AG08395 (cell line): ENCODE measurements at places on chromosomes 4 and X.

DNA sequence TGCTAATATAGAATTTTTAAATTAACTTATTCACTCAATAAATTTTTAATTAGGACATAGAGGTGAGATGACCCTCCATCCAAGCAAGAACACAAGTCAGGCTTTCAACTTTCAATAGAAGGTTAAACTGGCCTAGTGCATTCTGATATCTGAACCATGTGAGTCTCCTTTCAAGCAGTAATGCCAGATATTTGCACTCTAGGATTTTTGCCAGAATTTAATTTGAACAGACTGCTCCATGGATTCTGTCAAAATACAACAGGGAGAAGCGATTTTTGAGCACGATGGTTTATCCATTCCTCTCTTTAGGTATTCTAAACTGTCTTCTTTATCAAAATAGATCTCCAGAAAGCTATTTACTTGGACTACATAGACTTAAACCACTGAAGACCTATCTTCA lies 72.0 kb upstream of the DCLK2 start:
- no peak for DNase-seq

- DNase-seq, result no peak
Measured at GRCh38 chr4:2827071-2827873, 16.4 kb upstream of the ADD1 start.

DNA sequence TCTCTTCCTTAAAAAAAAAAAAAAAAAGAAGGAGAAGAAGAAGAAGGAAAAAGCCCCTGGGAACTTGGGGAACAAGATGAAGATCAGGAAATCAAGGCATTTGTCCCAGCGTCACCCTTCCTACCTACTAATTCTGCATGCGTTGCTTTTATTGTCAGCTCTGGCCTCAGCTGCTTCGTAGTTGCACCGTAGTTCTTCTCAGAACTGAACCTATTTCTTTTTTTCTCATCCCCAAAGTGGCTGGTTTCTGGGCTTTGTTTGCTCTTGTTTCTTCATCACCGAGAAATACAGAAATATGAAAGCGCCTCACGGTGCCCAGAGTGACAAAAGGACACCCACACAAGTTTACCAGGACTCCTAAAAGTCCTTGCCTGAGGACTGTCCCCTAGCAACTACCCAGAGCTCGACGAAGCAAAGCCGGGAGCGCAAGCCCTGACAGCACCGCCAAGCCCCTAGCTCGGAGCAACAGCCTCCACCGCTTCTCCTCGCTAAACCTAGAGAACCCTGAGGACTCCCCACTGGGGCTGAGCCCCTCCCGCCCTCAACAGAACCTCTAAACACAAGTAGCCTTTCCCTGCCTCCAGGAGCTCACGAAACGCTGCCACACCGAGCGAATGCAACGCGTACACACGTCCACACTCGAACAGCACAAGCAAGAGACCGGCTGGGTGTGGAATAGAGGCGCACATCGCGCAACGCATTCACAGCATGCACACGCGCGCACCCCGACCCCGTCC lies 710 bp downstream of the PRKG2 start:
- DNase-seq, result peak; percentile 37

DNA sequence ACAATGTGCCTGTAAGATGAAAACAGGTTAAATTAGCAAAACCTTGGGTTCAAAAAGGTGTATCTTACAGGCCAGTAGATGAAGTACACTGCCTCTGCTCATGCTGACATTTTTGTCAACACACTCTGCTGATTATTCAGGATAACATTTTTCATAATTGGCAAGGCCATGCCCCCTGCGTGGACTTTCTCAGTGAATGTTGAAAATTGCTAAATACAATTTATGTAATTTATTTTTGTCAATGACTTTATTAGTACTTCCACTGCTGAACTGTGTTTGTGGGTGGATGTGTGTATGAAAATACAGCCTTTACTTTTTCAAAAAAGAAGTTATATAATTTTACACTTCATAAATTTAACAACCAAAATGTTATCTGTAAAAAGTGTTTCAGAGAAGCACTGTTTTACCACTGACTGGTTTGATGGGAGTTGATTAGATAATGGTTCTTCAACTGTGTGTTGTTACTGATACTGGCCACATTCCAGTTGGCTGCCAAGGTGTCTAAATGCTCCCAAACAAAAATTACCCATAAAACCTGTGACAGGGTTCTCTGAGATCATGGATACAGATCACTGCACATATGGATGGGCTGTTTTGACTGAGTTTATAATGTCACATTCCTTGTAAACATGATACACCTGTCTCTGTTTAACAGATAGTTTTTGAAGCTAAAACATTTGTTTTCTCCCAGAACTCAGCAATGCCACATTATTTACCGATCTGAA lies 151.9 kb upstream of the SLC7A11 start:
- no peak for DNase-seq

GRCh38 chrX:17654116-17654515 lies 83.2 kb upstream of the SCML1 start:
- no peak for DNase-seq

- no peak for DNase-seq
Measured at GRCh38 chr4:15007201-15007600, 4.9 kb downstream of the CPEB2 start.

DNA sequence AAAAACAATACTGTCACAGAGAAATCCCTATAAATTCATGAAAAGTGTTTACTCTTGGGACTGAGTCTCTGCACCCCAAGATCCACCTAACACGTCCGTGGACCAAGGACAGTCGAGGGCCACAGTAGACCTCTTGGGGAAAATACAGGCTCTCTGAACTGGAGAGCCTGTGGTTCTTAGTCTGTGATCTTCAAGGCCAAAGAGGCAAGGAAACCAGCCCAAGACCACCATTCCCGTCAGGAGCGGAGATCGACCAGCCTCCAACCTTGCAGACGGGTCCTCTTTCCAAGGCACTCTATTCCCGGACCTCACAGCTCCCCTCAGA lies 1.6 kb upstream of the APBB2 start:
- DNase-seq, result no peak

DNA sequence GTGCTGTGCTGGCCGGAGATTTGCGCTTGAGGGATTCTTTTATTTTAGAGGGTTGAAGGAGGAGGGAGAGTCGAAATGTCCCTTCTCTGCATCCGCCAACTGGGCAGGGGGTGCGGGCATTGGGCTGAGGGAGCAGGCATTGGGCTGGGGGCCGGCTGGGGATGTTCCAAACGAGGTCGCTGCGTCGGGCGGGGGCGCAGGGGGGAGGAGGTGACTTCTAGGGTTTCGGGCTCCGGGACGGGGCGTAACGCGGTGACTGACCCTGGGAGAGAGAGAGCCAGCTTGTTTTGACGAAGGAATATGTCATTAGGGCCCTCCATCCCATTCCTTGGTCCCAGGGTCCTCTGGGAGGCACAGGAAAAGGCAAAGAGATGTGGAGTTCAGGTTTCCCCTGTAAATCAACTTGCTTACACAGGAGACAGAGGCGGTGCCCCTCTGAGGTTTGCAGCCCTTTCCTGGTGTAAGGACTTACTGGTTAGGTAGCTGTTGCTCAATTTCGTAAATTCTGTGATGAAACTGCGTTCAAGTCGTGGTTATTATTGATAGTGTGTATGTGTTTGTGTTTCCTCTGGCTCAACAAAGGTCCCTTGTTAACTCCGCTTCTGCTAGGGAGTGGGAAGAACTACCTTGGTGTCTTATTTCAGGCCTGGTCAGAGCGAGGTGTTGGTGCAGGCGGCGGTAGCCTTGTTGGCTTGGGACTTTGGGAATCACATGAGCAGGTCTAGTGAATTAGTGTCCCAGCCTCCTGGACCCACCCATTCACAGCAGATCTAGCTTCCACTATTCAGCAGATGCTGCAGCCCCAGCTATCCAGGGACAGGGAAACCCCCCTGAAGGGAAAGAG lies 716 bp downstream of the FHIP1A start:
- no peak for DNase-seq

DNA sequence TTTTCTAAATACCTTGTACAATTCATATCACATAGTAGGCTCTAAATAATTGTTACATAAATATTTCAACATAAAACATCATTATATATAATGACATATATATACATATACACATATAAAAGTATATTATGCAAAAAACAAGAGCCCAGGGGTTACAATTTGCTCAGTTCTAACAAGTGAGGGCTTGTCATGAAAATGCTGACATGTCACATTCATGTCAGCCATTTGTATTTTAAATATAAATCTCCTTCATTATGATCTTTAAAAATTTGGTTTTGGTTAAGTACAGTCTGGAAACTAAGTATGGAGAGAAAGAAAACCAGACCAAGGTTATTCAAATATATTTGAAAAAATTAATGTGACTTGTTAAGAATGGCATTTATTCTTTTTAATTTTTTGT lies 2745.4 kb downstream of the PCDH7 start:
- DNase-seq, result no peak

- no peak for DNase-seq
Measured at GRCh38 chr4:180637616-180638015, 1605.6 kb upstream of the TENM3 start.

DNA sequence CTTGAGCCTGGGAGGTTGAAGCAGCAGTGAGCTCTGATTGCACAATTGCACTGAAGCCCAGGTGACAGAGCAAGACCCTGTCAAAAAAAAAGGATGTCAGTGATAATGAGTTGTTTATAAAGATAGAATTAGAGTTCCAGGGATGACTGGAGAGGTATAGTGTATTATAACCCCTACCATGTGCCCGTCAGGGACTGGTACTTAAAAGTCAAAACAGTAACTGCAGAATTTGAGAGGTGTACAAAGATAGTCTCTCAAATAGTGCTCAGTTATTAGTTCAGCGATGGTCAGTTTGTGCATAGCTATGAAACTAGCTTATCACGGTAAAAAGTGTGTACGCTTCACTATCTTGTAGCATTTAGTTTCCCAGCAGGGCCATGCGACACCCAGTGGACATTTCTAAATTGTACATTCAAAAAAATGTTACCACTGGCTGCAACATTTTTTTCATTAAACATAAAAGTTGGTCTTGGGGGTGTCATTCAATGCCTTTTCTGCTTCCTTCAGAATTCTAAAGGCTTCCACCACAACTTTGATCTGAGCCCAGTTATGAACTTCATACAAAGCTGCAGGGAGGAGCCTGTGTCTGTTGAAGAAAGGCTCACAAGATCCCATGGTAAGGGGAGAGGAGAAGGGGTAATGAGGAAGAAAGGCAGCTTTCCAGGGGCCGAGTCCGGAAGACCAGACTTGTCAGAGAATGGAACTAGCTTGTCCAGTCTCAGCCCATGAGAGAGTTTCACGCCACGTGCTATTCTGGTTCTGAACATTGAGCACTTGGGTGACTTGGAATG lies 9.2 kb upstream of the GYG2 start:
- DNase-seq, result peak; percentile 67

- DNase-seq, result no peak
Measured at GRCh38 chr4:176357359-176358082, 37.8 kb downstream of the SPCS3 start.

GRCh38 chr4:181418496-181418895 lies 824.7 kb upstream of the TENM3 start:
- DNase-seq, result no peak

DNA sequence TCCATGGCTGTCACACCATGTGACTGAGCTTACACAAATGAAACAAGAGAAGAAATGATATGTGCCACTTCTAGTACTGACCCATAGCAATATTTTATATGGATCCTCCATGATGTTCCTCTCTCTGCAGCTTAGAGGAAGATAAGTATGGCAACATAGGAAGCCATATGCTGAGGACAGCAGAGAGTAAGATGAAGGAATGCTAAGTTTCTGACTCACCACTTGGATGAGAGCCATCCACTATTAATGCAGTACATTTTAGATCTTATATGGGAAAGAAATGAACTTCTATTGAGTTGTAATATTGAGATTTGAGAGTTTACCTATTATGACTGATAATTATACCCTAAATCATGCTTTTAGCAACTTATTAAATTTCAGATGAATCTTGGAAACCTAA lies 386.9 kb upstream of the MAOA start:
- no peak for DNase-seq

- DNase-seq, result no peak
Measured at GRCh38 chrX:8204943-8205342, 33.9 kb upstream of the VCX2 start.

GRCh38 chr4:168537571-168537970 lies 40.7 kb downstream of the PALLD start:
- no peak for DNase-seq

- no peak for DNase-seq
Measured at GRCh38 chr4:151267822-151268535, 9.0 kb upstream of the PRSS48 start.

DNA sequence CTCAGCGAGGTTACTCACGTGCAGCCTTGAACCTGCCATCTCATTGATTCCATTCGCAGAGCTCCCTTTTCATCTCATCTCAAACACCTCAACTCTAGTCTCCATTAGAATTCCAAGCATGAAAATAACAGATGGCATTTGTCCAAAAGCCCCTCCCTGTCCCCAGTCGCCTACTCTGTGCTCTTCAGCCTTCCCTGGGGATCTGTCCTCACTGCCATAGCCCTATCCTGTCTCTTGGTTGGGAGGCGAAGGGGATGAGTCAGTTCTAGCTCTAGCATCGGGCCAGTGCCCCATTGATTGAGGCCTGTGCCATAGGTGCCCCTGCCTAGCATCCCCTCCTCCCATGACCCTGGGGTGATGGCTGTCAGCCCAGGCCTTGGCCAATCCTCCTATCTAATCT lies 134.0 kb upstream of the PJA1 start:
- DNase-seq, result no peak

GRCh38 chrX:80751456-80751855 lies 58.2 kb downstream of the BRWD3 start:
- DNase-seq, result no peak
